ENCODE measurements at places on chromosomes 6 and 20. TPM values are rescaled to one million over a fixed set of nuclear protein-coding genes. Genes with fewer than 3 reads are reported as not detected.
A peak's percentile ranks its signal among the peaks of the same experiment; 100 is the strongest.

GRCh38 chr6:95576998-95577303 lies 384 bp upstream of the MANEA start:
- no peak for DNase-seq

Gene SLC22A1
- 0.33 TPM for total RNA-seq

GRCh38 chr6:125749865-125750691 lies 646 bp downstream of the HEY2 start:
- no peak for DNase-seq

- peak; percentile 79 for DNase-seq
Observed at GRCh38 chr6:170189236-170189635, 101.6 kb downstream of the DLL1 start.

DNA sequence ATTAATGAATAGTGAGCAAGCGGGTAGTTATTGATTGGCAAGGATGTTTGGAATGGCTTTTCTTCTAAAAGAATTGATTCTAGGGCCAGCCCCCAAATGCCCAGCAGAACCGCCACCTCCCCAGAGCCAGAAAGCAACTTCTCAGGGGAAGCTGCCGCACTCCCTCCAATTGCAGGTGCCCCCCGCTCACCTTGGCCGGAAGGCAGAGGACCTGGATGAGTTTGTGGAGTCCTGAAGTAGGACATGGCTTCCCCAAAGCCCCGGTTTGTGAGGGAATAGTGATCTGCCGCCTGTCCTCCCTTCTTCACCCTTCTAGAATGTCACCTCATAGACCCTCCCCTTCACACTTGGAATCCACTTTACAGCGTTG lies at the start of gene SPATA25:
Gene SPATA25, minus strand, starts transcription at position 277 of the 370 bp plus-strand sequence. Its CDS starts 32 bp downstream, at position 245.
- DNase-seq, result no peak

GRCh38 chr6:135014353-135014832 lies 40.2 kb downstream of the HBS1L start:
- DNase-seq, result no peak

GRCh38 chr6:2581611-2582010 lies 169.1 kb downstream of the MYLK4 start:
- DNase-seq, result peak; percentile 7

DNA sequence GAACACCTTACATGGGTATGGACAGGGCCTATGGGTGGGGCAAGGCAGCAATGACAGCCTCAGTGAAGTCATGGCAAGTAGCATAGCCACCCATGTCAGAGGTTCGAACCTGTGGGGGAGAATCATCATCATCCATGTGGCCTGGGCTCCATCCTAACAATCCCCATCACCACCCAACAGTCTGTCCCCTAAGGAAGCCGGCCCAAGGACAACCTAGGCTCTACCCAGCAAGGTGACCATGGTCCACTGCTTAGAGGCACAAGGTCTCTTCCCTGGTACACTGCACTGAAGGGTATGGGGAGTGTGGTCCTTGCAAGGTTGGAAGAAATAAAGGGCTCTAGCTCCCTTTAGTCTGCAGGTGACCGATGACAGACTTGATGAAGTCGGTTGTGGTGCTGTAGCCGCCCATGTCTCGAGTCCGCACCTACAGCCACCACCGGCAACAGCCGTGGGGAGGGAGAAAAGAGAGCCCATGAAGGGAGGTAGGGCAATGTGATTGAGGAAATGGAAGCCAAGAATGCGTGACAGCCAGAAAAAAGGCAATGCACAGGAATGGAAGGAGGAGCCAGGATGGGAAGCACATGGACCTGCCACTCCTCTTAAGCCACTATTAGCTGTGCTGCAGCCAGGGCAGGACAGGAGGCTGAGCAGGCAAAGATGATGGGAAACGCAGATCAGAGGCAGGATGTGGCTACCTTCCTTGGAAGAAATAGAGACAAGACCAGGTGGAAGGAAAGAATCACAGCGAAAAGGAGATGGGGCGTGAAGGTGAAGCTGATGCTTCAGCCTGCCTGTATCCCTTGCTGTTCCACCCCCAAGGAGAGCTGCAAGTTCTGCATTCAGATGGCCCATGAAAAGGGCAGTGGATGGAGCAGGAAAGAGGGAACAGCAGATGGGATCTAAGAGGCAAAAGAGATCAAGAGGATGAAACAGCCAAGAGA lies 5.3 kb downstream of the IDH3B start:
- no peak for DNase-seq

Gene MYBL2
- total RNA-seq, result not detected

GRCh38 chr6:16751251-16751946 lies 9.9 kb downstream of the ATXN1 start:
- no peak for DNase-seq

DNA sequence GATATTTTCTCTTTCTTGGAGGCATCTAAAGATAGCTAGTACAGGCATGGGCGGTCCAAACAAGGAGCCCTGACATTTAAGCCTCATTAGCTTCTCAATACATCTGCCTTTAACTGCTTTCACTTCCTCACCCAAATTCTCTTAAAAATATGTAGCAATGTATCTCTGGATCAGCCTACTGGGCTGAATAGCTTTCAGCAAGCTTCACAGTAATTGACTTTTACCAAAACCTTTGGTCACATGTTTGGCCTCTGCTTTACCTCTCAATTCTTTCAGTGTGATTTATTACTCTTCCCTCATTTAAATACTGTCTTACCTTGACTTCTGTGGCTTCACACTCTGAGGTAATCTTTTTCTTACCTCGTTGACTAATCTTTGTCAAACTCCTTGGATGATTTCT lies 1618.1 kb downstream of the GRIK2 start:
- DNase-seq, result no peak

GRCh38 chr6:50834929-50835410 lies 16.3 kb downstream of the TFAP2B start:
- no peak for DNase-seq

- no peak for DNase-seq
Observed at GRCh38 chr6:5937169-5937909, 69.4 kb downstream of the NRN1 start.

Gene ADAM33
- total RNA-seq, result 144 TPM
